Fibroblast of skin of scalp (primary cell): ENCODE measurements at places on chromosomes 3 and 15.
A peak's percentile ranks its signal among the peaks of the same experiment; 100 is the strongest.

DNA sequence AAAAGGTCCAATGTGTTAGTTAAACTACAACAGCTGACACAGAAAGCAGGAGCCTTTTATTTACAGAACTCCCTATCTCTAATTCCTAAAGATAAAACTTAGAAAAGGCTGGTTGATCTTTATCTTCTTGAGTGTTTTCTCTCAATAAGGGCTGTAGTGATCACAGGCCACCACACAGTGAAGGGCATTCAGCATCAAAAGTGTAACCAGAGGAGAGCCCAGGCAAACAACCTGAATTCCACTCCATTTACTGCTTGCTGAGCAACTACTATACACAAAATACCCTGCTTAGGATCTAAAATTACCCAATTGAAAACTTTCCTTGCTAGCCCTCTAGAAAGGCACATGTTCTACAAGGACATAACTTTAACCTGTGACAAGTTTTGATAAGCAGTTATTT is 122.7 kb downstream of the MEIS2 start:
- DNase-seq = no peak

DNA sequence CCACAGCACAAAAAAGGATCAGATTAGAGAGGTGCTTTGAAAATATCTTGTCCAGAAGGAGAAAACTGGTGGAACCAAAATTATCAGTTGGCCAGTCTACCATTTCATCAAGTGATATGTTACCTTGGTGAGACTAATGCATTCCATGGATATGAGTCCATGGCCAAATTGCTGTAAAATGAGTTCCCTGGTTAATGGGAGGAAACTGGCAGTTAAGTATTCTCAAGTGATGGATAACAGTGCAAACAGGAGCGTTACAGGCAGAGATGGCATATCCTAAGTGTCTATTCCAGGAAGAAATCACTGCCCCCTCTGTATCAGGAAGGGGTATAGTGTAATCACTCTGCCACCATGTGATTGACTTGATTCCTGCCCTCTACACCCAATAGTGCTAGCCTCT is 34.0 kb downstream of the MYRIP start:
- no peak for DNase-seq

GRCh38 chr3:57120040-57120439 is 45.1 kb downstream of the IL17RD start:
- no peak for DNase-seq

DNA sequence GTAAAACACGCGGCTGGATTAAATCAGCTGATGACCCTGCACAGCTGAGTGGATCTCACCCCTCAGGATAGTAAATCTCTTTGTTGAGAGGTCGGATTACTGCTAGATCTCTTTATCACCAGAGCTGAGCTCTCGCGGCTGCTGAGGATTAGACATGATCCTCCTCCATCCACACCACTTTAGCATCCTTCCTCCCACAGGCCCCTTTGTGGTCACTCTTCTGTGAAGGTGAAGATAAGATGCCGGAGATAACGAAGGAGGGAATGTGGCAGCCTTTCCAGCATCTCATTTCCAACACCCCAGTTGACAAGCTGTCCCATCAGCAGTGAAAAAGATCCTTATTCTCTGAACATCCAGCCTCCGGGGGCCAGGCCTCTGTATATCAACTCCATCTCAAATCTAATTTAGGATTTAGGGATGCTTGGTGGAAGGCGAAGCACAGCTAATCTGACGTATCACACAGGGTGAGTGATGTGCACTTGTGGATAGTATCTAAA is 47.5 kb upstream of the SELENOK start:
- no peak for DNase-seq

- DNase-seq = no peak
Observed at GRCh38 chr3:135691240-135691639, 274.3 kb upstream of the PPP2R3A start.

GRCh38 chr3:148828136-148828690 is 602 bp downstream of the CPB1 start:
- DNase-seq = no peak

- peak; percentile 22 for DNase-seq
Observed at GRCh38 chr15:42092398-42093318, 1.7 kb downstream of the PLA2G4D start.

GRCh38 chr15:94131875-94132274 is 99.5 kb upstream of the MCTP2 start:
- DNase-seq = no peak

DNA sequence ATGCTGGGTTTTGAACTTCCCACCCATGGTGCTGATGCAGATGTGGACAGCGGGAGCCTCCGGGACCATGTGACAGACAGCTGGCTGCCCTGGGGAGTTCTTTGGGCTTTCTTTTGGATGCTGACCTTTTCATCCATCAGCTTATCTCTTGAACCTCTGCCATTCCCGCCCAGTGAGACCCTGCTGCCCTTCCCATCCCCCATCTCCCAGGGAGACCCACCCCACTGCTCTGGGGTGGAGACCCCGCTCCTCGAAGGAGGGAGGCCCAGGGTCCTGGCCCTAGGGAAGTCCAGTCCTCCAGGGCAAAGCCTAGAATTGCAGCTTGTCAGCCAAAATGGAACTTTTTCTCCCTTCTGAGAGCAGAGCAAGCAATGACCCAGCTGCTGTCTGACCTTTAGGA is 64.0 kb downstream of the ITGA11 start:
- no peak for DNase-seq

- no peak for DNase-seq
Observed at GRCh38 chr3:68447885-68448284, 484.5 kb downstream of the TAFA4 start.

DNA sequence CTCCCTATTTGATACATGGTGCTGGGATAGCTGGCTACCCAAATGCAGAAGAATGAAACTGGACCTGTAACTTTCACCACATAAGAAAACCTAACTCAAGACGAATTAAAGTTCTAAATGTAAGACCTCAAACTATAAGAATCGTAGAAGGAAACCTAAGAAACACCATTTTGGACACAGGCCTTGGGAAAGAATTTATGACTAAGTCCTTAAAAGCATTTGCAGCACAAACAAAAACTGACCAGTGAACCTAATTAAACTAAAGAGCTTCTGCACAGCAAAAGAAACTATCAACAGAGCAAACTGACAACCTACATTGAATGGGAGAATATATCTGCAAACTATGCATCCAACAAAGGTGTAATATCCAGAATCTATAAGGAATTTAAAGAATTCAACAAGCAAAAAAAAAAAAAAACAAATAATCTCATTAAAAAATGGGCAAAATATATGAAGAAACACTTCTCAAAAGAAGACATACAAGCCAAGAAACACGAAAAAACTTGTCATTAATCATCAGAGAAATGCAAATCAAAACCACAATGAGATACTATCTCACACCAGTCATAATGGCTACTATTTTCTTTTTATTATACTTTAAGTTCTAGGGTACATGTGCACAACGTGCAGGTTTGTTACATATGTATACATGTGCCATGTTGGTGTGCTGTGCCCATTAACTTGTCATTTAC is 37.0 kb downstream of the HDGFL3 start:
- DNase-seq = peak; percentile 9

GRCh38 chr3:167110901-167111300 is 269.2 kb downstream of the ZBBX start:
- DNase-seq = peak; percentile 1

DNA sequence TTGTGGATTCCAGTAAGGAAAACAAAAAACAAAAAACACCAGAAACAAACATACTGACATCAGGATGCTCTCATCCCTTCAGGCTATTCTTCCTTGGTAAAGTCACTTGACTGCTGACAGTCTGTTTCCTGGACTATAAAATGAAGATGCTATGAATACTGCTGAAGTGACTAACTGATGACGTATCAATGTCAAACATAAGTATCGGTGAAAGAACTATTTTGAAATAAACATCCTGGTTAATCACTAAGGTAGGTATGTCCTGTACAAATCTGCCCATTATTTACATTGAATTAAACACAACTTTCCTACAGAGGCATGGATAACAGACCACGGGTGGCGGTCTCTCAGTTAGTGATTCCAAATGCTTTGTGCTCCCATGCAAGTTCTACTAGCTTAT is 45.9 kb downstream of the CHAC1 start:
- DNase-seq = no peak
